ENCODE measurements at places on chromosomes 6 and 20.

GRCh38 chr6:108596956-108597355 lies 36.2 kb downstream of the FOXO3 start:
- no peak for DNase-seq

DNA sequence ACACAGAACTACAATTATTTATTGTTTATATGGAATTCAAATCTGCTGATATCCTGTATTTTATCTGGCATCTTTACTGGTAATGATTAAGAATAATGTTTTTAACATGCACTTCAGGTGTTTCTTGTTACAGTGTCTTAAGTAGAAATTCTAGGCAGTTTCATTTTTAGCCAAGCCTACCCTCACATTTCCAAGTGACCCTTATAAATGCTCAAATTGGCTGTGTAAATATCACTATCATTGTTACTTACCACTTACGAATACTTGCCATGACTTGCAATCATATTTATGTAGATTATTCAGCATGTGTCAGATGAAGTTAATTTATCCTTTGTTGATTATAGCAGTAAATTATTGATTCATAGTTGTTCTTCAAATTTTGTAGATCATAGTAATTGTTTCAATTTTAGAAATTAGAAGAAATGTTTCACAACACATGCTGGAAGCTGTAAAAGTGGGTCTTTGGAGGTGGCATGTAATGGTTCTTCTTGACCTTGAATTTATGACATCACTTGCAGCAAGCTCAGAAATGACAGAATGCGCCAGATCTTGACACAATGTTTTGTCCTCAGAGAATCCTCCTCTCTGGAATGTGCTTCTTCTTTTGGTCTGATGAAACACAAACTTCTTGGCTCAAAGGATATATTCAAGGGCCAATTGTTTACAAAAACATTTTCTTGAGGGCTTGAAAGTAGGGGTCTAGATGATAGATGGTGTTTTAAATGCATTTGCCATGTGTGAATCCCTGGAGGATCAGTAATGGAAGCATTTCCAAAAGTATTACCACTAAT lies 471.8 kb downstream of the COL12A1 start:
- DNase-seq, result no peak

DNA sequence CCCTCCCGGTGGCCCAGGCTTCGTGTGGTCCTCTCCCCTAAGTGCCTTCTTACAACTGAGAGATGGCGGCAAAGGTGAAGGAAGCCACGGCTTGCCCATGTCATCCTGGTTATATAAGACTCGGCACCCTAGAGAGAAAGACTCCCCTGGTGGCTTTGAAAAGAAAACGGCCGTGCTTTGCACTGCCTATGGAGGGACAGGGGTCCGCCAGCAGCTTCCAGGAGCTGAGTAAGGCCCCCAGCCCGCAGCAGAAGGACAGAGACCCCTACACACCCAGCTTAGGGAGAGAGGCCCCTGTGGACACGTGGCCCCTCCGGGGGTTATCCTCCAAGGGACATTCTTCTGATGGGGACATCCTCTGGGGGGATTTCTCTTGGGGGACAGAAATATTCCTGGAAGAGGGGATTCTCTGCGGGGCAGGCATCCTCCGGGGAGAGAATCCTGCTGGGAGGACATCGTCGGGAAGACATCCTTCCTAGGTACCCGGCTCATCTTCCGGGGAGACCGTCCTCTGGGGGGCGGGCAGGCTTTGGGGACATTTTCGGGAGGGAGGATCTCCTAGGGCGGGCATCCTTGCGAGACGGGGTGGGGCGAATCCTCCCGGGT lies 511 bp upstream of the OGFR start:
- no peak for DNase-seq

DNA sequence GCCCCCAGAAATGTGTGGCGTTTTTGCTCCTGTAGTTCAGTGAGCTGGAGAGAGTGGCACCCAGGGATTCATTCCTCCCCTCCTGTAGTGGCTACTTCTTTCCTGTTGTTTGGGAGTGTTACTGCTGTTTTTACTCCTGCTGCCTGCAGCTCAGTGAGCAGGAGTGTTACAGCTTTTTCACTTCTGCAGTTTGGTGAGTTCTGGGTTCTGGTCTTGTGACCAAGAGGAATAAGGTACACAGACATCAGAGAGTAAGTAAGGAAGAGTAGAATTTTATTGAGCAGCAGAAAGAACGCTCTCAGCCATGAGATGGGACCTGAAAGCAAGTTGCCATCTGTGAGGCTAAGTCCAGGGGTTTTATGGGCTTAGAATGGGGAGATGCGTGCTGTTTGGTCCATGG lies 966.3 kb upstream of the CITED2 start:
- DNase-seq, result no peak

DNA sequence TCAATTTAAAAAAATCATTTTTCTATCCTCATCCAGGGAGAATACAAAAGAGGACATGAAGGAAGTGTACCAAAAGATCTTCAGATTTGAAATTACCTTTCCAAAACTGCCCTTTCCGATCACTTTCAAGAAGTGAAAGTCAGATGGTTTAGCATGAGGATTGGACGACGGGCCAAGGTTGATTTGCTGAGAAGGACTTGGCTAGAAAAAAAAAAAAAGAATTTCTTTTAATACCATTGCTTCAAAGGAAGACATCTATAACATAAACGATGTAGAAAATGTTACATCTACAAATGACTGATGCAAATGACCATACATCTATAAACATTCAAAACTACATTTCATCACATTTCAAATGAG lies 120.9 kb upstream of the SLC2A12 start:
- DNase-seq, result no peak

DNA sequence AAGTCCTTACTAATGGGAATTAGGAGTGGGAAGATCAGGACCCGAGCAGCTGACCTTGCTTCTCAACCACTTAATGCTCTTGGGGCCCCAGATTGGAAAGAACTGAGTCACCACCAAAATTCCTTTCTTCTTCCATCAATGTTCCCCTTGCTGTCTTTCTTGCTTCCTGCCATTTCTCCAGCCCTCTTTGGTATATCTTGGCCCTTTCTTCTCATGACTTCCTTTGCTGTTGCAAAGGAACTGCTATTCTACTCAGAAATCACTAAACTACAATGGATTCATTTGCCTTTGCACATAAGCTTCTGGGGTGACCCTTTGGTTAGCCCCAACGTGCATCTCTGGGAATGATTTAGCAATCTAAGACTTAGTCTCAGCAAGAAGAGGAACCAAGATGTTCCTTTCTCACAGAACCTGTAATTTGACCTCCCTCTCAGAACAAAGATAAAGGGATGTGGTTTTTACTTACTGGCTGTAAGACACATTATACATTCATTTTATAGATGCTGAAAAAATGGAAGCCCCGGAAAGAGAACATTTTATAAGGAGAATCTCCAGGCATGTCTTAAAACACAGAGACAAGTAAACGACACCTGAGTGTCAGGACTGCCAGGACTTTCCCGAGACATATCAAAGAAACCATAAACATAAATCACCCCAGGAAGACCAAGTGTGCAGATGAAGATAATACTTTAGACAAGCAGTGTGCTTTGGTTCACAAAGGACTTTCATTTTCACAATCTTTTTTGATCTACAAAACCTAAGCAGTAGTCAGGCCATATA lies 99.0 kb upstream of the TNFAIP3 start:
- no peak for DNase-seq

GRCh38 chr6:130893277-130893676 lies 66.1 kb downstream of the SMLR1 start:
- DNase-seq, result no peak

- peak; percentile 53 for DNase-seq
Measured at GRCh38 chr20:5844063-5844681, 94.0 kb downstream of the SHLD1 start.

DNA sequence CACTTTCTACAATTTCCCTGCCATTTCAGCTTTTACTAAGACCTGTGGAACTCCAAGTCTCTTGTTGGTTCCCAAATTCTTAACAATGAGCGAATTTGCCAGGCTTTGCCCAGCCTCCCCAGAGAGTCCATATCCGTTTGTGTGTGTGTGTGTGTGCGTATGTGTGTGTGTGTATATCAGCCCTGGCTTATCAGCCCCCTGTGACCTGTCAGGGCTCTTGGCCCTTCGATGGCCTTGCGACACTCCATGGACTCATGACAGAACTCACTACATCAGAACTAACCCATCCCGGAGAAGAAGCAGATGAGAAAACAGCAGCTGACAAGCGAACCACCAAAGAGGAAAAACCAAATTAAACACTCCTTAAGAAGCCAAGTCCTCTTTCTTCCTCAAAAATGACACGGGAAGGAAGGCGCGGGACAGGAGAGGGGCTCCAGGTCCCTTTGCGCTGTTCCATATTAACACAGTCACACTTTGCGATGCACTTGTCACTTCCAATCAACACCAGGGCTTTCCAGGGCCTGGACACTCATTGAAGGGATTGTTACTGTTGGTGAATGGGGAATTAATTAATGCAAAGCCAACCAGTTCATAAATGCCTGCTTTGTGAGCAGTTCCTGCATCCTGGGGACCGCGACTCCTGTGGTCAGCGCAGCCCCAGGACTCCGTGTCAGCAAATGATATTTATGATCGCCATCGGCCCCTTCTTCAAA lies 524.0 kb downstream of the CD83 start:
- no peak for DNase-seq

DNA sequence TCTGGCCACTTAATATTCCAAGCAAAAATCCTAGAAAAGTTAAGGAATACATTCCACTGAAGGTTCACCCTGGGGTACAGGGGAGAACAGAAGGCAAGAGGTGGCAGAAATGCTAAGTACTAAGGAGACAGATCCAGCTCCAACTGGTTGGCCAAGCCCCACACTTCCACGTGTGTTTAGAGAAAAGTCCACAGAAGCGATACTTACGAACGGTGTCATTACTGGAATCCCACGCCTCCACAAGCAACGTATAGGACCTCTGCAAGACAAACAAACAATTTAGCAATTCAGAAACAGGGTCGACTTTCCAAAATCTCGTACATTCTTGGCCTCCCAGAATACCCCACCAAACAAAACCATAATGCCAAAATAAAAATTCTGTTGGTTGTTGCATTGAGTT lies 10.0 kb downstream of the JAG1 start:
- DNase-seq, result no peak

DNA sequence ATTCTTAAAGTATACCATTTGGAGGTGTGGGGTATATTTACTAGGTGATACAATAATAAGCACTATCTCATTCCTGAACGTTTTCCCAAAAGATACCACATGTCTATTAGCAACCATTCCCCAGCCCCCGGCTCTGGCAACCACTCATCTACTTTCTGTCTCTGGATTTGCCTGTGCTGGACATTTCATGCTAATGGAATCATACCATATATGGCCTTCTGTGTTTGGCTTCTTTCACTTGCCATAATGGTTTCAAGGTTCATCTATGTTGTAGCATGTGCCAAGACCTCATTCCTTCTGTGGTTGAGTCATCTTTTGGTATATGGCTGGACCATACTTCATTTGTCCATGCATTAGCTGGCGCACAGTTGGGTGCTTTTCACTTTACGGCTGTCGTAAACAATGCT lies 39.7 kb downstream of the BCAS4 start:
- DNase-seq, result no peak

DNA sequence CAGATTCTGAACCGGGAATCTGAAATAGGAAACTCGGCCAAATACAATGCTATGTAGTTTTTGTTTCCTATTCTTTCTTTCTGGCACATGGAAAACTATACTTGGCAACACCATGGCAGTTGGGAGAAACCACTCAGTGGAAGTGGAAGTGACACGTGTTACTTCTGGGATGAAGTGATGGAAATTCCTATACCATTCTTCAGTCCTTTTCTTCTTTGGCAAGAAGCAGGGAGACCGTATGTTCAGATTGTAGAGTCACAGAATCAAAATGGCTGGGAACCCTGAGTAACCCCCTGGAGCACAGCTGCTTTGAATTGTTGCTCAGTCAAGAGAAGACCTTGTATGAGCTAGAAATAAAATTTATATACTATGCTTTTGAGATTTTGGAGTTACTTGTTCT lies 18.8 kb upstream of the TINAG start:
- DNase-seq, result no peak

DNA sequence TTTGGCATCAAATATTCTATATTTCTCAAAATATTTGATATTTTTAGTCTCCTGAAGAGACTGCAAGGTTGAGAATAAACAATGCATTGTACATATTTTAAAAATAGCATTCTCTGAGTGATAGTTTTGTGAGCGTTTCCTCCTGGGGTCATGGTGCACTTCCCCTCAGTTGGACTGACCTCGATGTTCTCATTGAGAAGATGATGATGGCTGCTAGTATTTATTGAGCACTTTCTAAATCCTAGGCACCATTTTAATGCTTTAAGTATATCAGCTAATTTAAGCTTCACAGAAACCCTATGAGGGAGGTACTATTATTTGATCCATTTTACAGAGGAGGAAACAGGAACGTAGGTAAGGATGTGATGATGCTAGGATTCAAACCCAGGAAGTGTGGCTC lies 18.2 kb downstream of the DSE start:
- DNase-seq, result no peak

- no peak for DNase-seq
Measured at GRCh38 chr6:4405621-4406212, 270.3 kb upstream of the ECI2 start.

GRCh38 chr20:32153156-32153665 lies 43.7 kb downstream of the TM9SF4 start:
- no peak for DNase-seq

DNA sequence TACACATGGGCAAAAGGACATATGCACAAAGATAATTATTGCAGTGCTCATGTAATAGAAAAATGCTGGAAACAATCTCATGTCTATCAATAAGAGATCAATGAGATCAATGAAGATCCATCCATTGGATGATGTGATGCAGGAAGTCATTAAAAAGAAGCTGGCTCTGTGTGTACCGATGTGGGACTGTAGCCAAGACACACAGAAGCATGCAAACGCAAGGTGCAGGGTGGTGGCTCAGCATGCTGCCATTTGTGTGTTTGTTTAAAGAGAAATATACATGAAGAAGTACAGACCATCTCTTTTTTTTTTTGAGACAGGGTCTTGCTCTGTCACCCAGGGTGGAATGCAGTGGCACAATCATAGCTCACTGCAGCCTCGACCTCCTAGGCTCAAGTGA lies 33.1 kb upstream of the KCNB1 start:
- DNase-seq, result no peak

DNA sequence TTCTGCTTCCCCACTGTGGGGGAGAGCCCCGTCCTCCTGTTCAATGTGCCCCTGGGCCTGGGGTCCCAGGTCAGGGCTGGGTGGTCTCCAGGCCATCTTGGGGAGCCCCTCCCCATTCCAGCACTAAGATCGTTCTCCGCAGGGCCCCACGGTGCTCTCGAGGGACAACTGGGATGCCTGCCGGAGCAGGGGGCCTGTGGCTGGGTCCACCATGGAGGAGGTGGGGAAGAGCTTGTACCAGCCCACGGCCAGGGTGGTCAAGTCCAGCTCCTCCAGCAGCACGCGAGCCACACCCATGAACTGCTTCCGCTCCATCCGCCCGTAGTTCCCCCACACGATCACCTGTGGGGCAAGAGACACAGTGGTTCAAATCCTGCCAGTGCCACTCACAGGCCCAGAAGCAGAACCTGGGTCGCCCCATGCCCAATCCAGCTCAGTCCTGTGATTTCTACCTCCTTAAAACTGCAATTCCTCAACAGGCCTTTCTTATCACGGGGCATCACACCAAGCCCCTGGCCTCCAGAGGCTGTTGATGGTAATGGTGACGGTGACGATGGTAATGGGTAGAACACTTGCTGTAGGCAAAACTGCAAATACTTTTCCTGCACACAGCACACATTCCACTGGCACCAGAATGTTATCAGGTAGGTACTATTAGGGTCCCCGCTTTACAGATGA lies 10.5 kb downstream of the KCNK15 start:
- no peak for DNase-seq

GRCh38 chr20:25321991-25322390 lies 68.6 kb downstream of the ABHD12 start:
- no peak for DNase-seq

- no peak for DNase-seq
Measured at GRCh38 chr6:132391391-132392269, 9.6 kb downstream of the MOXD1 start.

GRCh38 chr20:57468523-57469417 lies 56.2 kb downstream of the CTCFL start:
- no peak for DNase-seq
